Stimulated activated effector memory CD8-positive, alpha-beta T cell treated with anti-CD3 and anti-CD28 coated beads, Interleukin-12 subunit alpha, Interleukin-12 subunit beta, amount 100 ng/mL, for 72 hours (primary cell): ENCODE measurements at places on chromosomes 7 and 10.

GRCh38 chr10:84076047-84076388 is 63.3 kb upstream of the GHITM start:
- no peak for DNase-seq

GRCh38 chr7:51292596-51292995 is 24.0 kb downstream of the COBL start:
- DNase-seq: no peak

DNA sequence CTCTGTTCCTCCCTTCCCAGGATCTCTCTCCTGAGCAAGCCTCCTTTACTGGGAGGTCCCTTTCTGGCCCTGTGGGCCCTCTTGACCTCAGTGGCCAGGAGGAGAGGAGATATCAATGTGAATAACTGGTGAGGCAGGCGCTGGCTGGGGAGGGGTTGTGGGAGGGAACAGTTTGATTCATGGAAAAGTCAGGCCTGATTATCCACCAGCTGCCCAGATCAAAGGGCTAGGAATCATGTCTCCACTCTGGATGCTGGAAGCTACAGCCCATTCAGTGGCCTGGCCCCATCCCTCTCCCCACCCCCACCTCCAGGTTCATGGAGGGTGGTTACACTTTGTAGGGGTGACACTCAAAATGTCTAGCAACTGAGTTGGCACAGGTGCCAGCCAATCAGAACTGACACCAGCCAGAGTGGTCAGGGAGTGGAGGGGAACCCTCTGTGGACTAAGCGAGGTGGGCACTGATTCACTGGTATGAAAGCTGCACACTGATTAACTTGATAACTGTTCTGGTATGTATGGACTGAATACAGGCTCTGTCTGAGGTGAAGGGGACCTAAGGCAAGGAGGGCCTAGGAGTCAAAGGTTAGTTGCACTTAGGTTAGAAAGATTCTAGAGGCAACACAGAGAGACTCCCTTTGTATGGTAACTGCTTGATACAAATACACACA is 4.8 kb downstream of the PRRT4 start:
- DNase-seq: no peak

DNA sequence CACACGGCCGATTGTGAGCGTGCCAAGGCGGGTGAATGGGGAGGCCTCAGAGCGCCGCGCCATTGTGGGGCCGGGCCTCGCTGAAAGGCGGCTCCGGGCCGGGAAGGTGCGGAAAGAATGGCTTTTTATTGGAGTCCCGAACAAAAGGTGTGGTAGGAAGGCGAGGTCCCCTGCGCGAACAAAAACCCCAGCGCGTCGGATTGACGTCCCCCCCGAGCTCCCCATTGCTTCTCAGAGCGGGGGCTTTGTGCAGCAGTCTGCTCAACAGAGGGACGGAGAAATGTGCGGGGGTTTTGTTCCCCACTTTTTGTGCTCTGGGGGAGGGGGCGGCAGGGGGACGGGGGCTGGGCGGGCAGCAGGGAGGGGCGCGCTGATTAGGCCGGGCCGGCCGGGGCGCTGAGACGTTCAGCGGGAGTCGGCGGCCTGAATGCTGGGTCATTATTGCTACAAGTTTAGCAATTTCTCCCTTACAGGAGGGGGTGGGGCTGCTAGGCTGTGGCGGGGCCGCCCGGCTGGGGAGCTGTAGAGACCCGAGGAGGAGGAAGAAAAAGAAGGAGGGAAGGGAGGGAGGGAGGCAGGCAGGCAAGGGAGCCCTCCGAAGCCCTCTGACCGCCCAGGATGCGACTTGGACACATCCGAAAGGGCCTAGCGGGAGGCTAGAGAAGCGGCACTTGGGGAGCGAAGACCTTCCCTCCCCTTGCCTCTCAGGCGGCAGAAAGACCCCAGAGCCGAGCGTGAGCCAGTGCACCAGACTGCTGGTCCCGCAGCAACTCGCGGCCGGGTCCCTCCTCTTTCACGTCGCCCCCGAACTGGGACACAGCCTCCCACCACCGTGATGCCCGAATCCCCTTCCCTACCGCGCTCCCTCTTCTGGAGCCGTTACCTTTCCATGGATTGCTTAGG is 4.6 kb downstream of the NKX2-3 start:
- DNase-seq: no peak
